ENCODE measurements at places on chromosomes 7 and 10.
A peak's percentile ranks its signal among the peaks of the same experiment; 100 is the strongest.

- no peaks in the 10 kb centered on the region for H3K36me3 ChIP-seq
- DNase-seq: no peak
Measured at GRCh38 chr7:104791080-104791479, 222.9 kb upstream of the KMT2E start.

DNA sequence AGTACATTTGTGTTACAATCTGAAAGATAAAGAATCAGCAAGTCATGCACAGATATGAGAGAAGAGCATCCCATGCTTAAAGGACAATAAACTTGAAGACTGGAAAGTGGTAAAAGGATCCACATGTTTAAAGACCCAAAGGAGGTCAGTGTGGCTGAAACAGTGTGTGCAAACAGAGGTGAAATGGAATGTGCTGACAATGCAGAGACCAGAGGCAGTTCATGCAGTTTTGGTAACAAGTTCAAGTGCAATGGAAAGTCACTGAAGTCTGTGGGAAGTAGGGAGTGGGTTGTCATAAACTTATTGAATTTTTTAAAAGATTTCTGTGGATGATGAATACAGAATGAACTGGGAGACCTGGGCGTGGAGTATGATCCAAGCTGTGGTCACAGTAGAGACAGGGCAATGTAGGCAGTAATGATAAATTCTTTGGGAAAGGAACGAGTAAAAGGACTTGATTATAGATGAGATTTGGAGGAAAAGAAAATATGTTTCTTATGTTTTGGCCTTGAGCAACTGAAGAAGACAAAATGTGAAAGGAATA, 408.0 kb downstream of the HGF start:
- DNase-seq: no peak
- no peaks in the 10 kb centered on the region for H3K27me3 ChIP-seq
- no peaks in the 10 kb centered on the region for H3K4me1 ChIP-seq
- no peak overlapping the region for H3K4me3 ChIP-seq

DNA sequence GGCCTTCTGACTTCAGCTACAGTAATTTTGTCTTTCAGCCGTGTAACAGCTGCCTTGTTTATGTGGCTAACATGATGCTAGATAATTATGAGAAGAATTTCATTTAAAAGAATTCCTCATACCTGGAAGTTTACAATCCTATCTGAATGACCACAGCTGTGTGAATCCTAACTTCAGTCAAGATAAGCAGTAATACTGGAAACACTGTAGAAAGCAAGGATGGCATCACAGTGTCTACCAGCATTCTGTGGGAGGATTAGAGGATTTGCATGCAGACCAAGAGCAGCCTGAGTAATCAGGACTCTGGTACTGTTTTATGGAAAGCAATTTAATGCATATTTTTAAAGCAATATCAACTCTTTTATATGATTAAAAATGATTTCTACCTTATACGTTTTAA, 282.4 kb downstream of the EXOC4 start:
- no peak for DNase-seq
- H3K27ac ChIP-seq: no peak overlapping the region

- H3K4me3 ChIP-seq: no peak overlapping the region
- no peaks in the 10 kb centered on the region for H3K4me1 ChIP-seq
- H3K36me3 ChIP-seq: no peaks in the 10 kb centered on the region
- no peaks in the 10 kb centered on the region for H3K27me3 ChIP-seq
Measured at GRCh38 chr7:149100821-149101220, 10.3 kb upstream of the ZNF786 start.

DNA sequence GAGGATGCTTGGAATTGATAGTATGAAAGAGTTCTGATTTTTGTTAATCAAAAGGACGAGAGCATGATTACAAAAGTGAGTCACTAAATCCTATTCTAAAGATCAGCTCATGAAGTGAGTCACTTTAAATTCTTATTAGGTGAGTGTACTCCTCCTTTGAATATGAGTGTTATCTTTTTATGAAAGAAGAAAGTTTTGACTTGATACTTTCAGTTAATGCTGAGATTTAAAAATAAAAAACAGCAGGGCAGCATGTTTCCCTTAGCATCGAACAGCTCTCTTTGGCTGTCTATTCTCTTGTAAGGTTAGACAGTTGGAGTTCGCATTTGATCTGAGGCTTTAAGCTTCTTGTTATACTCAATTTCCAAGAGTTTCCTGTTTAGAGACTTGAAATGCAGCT, 222.0 kb downstream of the TWIST1 start:
- no peaks in the 10 kb centered on the region for H3K36me3 ChIP-seq
- H3K4me3 ChIP-seq: no peak overlapping the region
- H3K4me1 ChIP-seq: no peaks in the 10 kb centered on the region
- DNase-seq: no peak

DNA sequence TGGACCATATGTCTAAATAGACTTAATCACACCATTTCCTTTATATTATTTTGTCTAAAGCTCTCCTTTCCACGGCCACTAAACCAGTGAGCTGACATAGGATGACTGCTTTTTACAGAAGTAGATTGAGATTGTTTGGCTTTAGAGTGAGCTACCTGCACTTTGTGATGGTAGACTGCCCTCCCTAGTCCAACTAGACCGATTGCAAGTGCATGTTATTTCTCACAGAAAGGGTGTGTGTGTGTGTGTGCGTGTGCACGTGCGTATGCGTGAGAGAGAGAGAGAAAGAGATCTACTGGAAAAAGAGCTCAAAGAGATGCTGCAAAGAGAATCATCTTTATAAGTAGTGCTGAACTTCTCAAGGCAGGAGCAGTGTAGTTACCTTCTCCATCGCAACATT, 60.7 kb downstream of the VCL start:
- no peak for DNase-seq
- H3K4me1 ChIP-seq: peaks cover 8% of the 10 kb centered on the region
- no peaks in the 10 kb centered on the region for H3K27me3 ChIP-seq
- no peak overlapping the region for H3K4me3 ChIP-seq
- H3K27ac ChIP-seq: no peak overlapping the region
- H3K36me3 ChIP-seq: no peaks in the 10 kb centered on the region

GRCh38 chr10:74921744-74922143, 95.3 kb downstream of the KAT6B start:
- no peak overlapping the region for H3K27ac ChIP-seq
- no peaks in the 10 kb centered on the region for H3K36me3 ChIP-seq
- DNase-seq: no peak

GRCh38 chr7:143733876-143734275, 23.6 kb downstream of the CTAGE6 start:
- no peaks in the 10 kb centered on the region for H3K27me3 ChIP-seq
- H3K36me3 ChIP-seq: no peaks in the 10 kb centered on the region
- no peak overlapping the region for H3K4me3 ChIP-seq
- DNase-seq: no peak
- no peaks in the 10 kb centered on the region for H3K4me1 ChIP-seq

DNA sequence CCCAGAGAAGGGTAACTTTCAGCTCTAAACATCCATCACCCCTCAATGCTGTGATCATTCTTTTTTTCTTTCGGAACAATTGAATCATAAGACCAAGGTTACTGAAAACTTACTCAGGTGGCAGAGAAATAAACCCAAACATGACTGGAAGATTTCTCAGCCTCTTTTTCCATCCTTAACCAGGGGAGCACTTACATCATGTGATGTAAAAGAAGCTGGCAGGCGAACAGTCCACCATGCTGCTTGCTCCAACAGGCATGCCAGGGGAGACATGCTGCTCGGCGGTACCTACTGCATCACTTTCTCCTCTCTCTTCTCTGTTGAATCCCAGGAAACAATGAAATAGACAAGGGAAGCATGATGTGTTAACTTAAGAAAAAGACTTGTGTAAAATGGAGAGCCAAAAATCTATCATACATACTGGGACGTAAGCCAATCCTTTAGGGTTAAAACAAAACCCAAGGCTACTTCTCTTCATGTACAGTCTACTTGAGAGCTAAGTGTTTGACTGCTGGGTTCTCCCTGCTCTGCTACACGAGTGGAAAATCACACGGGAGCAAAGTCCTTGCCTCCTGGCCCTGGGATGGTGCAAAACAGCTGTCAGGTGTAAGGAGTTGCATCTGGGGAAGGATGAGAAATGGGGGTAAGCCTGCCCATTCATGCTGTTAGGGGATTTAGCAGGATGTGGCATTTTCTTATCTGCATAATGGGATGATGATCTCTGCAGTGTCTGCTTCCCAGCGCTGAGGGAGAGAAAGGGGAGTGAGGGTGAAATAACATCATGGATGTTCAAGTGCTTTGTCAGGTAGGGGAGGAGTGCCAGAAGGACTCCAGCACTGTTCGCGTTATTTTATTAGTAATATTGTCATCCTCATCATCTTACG, 64.3 kb upstream of the ZNF438 start:
- H3K4me1 ChIP-seq: peaks cover 5% of the 10 kb centered on the region
- no peak for DNase-seq
- H3K27ac ChIP-seq: no peak overlapping the region
- no peak overlapping the region for H3K4me3 ChIP-seq
- H3K27me3 ChIP-seq: no peaks in the 10 kb centered on the region

DNA sequence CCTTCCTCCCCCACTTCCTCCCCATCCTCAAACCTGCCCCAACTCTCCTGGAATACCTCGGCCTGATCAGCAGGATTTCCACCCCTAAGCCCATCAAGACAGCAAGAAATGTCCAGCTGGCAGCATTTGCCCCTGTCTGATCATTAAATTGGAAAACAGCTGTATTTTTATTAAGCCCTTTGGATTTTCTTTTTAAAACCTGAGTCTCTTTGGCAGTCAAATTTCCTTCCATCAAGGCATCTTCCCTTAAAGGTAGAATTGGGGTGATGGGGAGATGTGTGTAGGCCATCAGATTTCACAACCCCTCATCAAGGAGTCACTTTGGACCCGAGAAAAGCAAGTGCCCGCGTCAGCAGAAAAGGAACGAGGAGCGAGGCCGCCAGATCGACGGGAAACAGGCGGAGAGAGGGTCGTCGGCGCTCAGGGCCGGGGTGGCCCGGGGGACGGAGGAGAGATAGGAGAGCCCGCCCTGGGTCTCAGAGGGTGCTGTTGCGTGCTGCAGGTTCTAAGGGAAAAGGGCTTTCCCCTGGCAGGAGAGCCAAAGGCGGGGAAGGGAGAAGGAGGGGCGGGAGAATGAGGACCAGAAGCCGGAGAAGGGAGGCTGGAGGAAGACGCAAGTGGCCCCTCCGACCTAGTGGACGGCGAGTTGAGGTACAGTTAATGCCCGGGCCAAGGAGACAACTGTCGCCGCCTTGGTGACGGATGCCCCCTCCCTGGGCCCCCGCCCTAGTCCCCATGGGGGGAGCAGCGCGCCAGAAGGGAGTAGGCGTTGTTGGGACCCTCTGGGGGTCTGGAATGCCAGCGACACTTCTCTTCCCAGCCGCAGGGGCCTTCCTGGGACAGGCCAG, 11.5 kb upstream of the GATA3 start:
- H3K4me3 ChIP-seq: no peak overlapping the region
- no peaks in the 10 kb centered on the region for H3K36me3 ChIP-seq
- H3K27ac ChIP-seq: no peak overlapping the region
- peaks cover 90% of the 10 kb centered on the region for H3K27me3 ChIP-seq
- no peak for DNase-seq

DNA sequence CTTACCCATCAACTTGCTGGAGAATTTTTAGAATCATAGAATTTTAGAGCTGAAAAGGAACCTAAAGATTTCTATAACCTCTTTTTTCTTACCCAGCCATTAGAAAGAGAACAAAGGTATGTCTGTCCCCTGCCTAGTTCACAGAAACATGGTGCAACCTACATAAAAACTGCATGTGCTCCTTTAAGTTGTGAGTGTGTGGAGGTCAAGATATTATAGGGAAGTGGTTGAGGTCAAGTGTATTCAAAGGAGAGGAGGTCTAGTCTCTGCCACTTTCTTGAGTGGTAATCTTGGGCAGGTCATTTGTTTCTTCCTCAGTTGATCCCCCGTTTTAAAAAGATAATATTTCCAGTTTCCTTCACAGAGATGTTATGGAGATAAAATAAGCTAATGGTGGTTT, 6.4 kb downstream of the UBTD1 start:
- H3K4me1 ChIP-seq: no peaks in the 10 kb centered on the region
- DNase-seq: no peak
- no peak overlapping the region for H3K4me3 ChIP-seq
- no peaks in the 10 kb centered on the region for H3K36me3 ChIP-seq
- no peaks in the 10 kb centered on the region for H3K27me3 ChIP-seq

DNA sequence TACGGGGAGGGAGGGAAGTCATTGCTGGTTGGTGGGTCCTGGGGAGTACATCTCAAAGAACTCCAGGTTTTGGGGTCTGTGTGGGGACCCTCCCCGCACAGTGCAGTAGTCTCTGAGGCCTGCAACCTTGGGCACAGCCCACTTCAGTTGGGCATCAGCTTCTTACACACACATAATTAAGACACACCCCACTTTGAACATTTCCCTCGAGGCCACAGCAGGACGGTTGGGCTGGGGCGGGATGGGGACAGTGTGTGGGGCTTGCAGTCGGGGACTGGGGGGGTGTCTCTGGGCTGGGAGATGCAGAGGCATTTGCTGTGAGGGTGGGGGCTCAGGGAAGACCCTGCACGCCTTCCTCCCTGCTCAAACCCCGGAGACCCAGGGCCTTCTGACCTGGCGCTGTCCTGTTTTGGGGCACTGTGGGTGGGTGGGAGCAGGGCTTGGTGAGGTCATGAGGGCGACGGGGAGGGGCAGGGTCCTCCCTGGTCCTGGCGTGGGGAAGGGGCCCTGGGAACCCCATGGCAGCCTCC, 1.3 kb downstream of the LFNG start:
- H3K4me1 ChIP-seq: peaks cover 25% of the 10 kb centered on the region
- no peaks in the 10 kb centered on the region for H3K27me3 ChIP-seq
- H3K27ac ChIP-seq: peak overlapping the region; percentile 82
- DNase-seq: peak; percentile 69

DNA sequence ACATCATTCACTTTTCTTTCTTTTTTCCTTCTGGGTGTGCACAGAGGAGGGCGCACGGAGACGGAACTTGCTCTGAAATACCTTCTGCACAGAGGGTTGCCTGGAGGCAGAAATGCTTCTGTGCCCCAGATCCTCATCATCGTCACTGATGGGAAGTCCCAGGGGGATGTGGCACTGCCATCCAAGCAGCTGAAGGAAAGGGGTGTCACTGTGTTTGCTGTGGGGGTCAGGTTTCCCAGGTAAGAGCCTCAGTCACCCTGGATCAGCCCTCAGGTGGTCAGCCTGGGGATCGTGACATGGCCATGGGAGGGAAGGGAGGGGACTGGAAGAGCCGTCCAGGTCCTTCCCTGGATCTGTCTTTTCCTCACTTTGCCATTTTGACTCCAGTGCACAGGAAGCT, 33.6 kb downstream of the VWA2 start:
- H3K36me3 ChIP-seq: no peaks in the 10 kb centered on the region
- H3K4me3 ChIP-seq: no peak overlapping the region
- peaks cover 4% of the 10 kb centered on the region for H3K4me1 ChIP-seq
- no peak for DNase-seq

GRCh38 chr7:70698219-70698832, 433.6 kb upstream of the GALNT17 start:
- H3K4me1 ChIP-seq: no peaks in the 10 kb centered on the region
- peak; percentile 50 for DNase-seq
- H3K27me3 ChIP-seq: no peaks in the 10 kb centered on the region
- no peak overlapping the region for H3K27ac ChIP-seq
- no peak overlapping the region for H3K4me3 ChIP-seq

GRCh38 chr10:6202684-6203330, at the start of gene PFKFB3:
Gene PFKFB3, plus strand, starts transcription at chr10:6202932. Its CDS starts 329 bp downstream, at chr10:6203261.
- H3K27me3 ChIP-seq: no peaks in the 10 kb centered on the region
- H3K27ac ChIP-seq: peak within 1 kb of the TSS; percentile 92
- DNase-seq: peak; percentile 94
- H3K4me3 ChIP-seq: peak within 1 kb of the TSS; percentile 75

All from colonic mucosa (tissue), 4 donors.